ENCODE measurements at places on chromosomes 16 and 17.

- DNase-seq = no peak
Observed at GRCh38 chr17:49397586-49397985, 17.1 kb downstream of the PHB1 start.

DNA sequence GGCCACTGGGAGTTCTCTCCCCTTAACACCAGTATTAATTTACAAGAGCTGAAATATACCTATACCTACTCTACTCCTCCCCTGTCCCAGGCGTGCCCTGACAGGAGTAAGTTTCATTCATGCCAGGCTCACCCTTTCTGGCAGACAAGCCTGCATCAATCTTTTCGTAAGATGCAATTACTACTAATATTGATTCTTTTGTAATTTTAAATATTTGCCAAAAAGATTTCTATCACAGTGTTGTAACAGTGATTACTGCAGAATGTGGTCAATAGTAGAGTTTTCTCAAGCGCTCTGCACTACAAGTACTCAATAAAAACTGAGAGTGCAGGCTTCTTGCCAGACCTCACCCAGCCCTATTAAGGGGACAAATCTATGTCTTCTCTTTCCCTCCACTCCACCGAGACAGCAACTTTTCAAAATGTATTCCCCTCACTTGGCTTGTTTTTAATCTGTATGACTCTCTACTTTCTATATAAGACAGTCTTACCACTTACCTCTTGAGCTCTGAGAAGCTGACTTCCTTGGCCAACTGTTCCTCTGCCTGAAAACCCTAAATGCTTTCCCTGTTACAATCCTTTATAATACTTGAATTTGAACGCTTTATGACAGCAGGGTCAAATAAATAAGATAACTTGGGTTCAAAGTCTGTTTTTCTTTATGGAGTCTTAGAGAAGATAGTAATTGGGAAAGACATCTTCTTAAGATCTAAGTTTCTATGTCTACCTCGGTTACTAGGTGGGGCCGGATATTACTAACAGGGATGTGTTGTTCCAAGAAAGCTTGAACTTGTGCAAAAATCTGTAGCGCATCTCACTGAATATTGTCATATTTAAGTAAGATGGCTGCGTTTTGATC is at the start of gene TMIGD1:
Gene TMIGD1 (minus strand): TSS at position 555 of the 858 bp plus-strand sequence. CDS start 1,924 bp downstream, outside the sequence.
- no peak for DNase-seq

- DNase-seq = no peak
Observed at GRCh38 chr17:64608571-64608981, 53.5 kb downstream of the SMURF2 start.

- peak; percentile 63 for DNase-seq
Observed at GRCh38 chr16:24070851-24071250, 185.3 kb upstream of the CACNG3 start.

DNA sequence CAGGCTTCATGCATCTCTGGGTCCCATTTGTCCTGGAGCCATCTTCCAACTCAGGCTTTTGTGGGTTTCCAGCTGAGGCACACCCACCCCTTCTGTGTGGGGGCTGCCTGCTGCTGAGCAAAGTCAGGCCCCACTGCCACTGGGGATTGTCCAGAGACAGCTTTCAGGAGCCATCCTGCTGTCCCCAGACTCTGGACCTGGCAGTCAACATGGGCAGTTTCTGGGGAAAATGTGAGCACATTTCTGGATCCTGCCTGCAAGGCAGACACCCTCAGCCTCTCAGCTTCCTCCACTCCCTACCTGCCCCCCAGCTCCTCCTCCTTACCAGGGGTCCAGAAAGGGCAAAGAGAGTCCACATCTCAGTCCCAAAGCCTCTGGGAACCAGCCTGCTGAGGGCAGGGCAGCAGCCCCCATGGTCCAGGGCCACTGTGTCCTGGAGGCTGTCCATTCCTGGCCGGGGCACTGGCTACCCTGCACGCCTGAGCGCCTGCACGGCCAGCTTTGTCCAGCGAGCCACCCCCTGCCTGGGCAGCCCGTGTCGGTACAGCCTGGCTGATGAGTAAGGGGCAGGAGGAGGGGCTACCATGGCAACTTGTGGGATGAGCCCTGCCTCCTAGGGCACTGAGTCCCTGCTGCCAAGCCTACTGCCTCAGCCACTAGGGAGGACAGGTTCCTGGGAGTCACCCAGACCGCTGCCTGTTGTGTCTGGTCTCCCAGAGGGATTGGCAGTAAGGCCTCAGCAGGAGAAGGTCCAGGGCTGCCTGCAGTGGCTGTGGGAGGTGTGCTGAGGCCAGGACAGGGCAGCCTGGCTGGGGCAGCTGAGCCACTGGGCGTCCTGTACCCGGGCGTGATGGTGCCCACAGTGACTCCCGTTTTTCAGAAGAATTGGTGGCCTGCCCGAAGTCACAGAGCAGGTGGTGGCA is at the start of gene SLC47A2:
Gene SLC47A2 (minus strand): TSS at position 477 of the 923 bp plus-strand sequence. CDS start 29 bp downstream, at position 448.
- DNase-seq = no peak

GRCh38 chr17:8332688-8333087 is 7.0 kb upstream of the ODF4 start:
- no peak for DNase-seq

GRCh38 chr16:5776876-5777275 is 679.3 kb upstream of the EEF2KMT start:
- DNase-seq = no peak

- no peak for DNase-seq
Observed at GRCh38 chr17:11490171-11490755, 108.0 kb upstream of the DNAH9 start.

GRCh38 chr16:986925-987582 is 5.5 kb downstream of the SOX8 start:
- no peak for DNase-seq

DNA sequence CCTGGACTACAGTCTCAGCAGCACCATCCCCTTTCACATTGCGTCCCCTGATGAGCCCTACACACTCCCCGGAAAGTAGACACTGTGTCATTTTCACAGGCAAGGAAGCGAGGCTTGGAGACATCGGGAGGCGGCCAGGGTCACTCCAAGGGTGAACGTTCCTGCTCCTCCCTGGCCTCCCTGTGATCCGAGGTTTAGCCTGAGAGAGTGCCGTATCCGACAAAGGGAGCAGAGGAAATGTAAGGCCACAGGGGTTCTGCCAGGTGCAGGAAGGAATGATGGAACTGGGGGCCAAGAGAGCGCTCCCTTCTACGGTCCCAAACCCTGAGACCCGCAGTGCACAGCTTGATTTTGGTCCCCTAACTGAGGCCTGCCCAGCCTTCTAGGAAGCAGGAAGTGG is 8.0 kb upstream of the PIK3R6 start:
- no peak for DNase-seq

DNA sequence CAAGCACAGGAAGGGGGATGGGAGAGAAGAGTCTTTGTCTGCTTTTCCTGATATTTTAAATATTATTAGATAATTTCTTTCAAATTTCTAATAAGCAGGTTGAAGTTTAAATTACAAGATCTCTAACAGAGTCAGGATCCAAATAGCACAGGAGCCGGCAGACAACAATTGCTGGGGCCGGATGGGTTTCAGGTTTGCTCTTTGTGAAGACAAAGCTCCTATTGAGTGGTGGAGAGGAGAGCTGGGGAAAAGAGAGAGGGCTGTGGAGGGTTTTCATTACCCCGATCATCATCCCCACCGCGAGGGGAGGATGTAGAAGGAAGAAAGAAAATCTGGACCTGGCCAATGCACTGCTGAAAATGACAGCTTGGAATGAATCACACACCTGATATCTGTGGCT is 197.3 kb downstream of the SOX9 start:
- no peak for DNase-seq

- no peak for DNase-seq
Observed at GRCh38 chr17:9020096-9020823, 1.1 kb upstream of the NTN1 start.

GRCh38 chr17:73289549-73290254 is 22.1 kb downstream of the CDC42EP4 start:
- DNase-seq = no peak

DNA sequence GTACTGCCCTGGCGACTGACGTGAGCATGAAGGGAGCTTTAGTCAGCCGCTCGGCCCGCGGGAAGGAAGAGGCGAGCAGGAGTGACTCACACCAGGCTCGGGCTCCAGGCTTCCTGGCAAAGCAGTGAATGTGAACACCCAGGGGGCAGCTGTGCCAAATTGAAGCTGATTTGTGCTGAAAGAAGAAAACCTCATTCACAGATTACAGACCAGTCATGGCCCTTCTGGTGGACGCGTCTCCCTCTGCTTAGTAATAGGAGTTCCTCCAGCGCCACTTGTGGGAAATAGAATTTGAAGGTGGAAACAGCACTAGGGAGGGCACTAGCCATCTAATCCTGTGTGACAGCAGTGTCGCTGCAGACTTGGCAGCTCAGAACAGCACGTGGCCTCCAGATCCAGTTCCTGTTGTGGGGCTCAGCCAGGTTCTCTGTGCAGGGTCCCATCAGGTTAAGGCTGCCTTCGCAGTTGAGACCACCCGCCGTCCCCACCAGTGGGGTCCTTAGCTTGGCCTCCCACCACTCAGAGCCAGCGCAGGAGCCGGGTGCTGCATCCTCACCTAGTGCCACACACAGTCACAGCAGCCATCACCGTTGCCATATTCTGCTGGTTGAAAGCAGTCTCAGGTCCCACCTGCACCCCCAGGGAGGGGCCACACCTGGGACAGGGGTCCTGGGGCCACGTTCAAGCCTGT is 164.5 kb upstream of the CHMP6 start:
- peak; percentile 78 for DNase-seq

DNA sequence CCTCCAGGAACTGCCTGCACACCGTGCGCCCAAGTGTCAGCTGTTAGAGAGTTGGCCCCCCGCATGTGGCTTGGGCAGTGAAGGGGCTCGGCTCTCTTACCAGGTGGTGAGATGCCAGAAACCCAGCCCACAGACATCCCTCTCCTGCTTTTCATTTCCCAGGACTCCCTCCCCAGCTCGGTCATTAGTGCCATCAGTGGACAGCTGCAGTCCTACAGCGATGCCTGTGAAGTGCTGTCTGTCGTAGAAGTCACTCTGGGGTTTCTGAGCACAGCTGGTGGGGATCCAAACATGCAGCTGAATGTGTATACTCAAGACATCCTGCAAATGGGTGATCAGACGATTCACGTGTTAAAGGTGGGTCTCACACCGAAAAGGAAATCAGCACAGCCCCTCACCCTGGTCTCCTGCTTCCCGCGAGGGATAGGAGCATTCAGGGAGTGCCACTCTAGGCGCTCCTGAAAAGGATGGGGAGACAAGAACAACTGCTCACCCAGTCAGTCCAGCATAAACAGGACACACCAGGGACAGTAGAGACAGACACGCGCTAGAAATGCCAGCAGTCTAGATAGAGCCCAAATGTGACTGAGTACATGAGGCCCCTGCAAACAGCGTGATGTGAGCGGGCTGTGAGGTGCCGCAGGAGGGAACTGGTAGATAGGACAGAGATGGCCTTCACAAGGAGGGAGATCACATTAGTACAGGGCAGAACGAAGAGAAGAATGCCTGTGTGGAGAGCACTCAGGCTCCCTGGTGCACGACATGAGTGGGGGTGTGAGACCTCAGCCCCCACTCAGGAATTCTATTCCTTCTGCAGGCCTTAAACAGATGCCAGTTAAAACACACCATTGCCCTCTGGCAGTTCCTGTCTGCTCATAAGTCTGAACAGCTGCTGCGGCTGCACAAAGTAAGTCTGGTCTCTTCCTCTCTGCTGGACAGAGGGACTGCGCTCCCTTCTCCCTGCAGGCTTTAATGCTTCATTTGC is 25.7 kb upstream of the ENDOV start:
- DNase-seq = no peak

GRCh38 chr17:59513934-59514841 is 51.2 kb upstream of the DHX40 start:
- DNase-seq = no peak

DNA sequence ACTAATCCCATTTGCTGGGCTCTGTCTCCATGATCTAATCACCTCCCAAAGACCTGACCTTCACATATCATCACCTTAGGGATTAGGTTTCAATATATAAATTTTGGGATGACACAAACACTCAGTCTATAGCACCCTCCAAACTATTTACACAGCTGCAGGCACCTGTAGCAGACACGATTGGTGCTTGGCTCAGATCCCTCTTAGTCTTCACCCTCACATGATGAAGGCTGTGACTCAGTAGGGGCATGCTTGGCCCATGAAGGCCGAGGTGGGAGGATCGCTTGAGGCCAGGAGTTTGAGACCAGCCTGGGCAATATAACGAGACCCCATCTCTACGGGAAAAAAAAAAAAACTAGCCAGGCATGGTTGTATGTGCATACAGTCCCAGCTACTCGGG is 73.5 kb downstream of the HS3ST2 start:
- DNase-seq = no peak

DNA sequence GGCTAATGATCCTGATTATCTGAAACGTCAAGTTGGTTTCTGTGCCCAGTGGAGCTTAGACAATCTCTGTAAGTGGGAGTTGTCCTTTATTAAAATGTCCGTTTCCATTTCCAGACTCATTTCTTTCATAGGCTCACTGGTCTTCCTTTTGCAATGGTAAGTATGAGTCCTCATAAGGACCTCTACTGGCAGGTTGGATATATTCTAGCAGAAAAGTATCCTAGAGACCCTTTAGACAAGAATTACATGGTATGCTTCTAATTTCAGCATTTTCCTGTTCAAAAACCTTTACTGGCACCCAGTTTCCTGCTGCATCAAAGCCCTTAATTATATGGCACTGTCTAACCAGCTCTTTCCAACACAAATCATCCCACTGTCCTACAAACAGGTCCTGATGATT is 28.1 kb upstream of the ARL2BP start:
- DNase-seq = no peak

DNA sequence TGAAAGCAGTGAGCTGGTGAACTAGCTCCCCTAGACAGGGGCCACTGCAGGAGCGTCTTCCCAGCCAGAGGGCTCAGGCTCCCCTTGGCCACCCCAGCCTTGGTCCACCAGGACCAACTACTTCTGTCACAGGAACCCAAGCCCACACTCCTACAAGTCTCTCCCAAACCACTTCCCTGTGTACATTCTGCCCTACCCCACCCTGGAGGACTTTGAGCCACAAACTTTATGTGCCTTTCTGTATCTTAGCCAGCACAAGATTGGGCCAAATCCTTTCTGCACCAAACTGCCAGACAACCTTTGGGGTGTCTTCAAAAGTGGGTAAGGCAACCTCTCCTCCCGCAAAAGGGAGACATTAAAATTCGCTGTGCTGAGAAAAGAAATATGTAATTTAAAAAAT is 31.6 kb downstream of the EFCAB5 start:
- DNase-seq = no peak

- peak; percentile 3 for DNase-seq
Observed at GRCh38 chr17:83067071-83067717, 12.2 kb upstream of the METRNL start.

GRCh38 chr17:50603340-50603739 is 31.3 kb upstream of the ABCC3 start:
- DNase-seq = no peak

GRCh38 chr16:84138824-84139627 is 6.0 kb downstream of the HSDL1 start:
- DNase-seq = peak; percentile 59

DNA sequence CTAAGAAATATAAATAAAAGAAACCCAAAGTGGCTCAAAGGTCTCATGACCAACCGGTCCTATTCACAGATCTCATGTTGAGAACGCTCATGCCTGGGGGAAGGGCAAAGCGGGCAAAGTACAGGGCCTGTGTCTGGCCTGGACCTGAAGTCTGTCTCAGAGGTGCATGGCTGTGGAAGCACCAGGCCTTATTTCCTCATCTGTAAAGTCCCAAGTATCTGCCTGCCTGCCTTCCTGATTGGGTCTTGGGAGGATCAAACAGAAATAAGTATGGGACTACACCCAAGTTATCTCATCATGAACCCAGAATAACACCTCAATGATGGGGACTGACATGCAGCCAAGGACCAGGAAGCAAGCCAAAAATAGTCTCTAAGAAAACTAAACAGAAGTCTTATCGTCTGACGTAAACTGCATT is 14.2 kb downstream of the AXIN2 start:
- no peak for DNase-seq
